ENCODE measurements at places on chromosomes 5 and 9. TPM values are rescaled to one million over a fixed set of nuclear protein-coding genes. Genes with fewer than 3 reads are reported as not detected.

Gene LCN1
- total RNA-seq, result not detected

Gene TYRP1
- 43.8 TPM for total RNA-seq

DNA sequence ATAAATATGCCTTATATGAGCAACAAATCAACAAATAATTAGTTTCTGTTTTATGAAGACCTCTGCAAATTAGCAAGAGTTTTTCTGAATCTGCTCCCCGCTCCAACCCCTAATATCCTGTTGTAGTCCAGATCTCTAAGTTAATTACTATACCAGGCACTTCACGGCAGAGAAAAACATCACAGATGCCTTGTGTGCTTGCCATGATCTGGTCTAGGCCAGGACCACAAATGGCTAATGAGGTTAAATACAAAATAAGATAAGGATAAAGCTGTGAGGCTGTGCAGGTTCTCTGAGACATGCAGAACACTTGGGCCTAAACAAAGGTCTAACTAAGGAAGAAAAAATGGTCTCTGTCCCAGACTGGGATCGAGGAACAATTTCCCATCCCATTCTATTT, 150.8 kb downstream of the SLIT3 start:
- DNase-seq, result no peak

- DNase-seq, result no peak
Measured at GRCh38 chr5:35436400-35437057, 181.1 kb upstream of the SPEF2 start.

DNA sequence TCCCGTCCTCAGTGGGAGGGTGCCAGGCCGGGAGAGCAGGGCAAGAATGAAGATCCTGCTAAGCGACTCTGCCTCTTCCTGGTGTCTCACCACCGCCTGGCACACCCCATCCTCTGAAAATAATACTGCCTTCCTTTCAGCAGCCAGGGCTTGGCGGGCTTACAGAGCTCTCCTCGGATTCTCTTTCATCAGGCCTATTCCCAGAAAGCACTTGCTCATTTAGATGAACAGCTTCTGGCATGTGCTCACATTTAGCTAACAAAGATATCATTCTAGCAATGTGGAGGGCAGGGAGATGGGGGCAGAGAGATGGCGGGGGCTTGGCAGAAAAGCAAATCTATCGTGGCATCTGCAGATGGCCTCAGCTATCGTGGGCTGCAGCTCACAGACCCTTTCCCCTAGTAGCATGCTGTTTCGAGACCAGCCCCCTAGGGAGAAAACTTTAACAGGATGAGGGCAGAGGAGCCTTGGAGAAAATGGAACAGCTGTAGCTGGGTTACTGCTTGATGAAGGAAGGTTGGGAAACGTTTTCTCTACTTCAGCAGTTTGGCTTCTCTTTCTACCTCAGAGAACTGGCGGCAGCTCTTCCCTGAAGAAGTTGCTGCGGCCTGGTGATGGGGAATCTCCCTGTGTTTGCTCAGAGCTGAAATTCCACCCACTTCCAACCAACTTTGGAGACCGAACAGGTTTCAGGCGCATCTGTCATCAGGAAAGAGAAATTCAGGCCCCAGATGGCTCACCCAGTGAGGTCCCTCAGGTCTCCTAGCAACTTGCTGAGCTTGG, 102.1 kb downstream of the TMEM174 start:
- DNase-seq, result peak; percentile 54

Measured in left ventricle myocardium superior (tissue), 1 donor.